ENCODE measurements at places on chromosomes 13 and 19. TPM values are rescaled to one million over a fixed set of nuclear protein-coding genes. Genes with fewer than 3 reads are reported as not detected.

DNA sequence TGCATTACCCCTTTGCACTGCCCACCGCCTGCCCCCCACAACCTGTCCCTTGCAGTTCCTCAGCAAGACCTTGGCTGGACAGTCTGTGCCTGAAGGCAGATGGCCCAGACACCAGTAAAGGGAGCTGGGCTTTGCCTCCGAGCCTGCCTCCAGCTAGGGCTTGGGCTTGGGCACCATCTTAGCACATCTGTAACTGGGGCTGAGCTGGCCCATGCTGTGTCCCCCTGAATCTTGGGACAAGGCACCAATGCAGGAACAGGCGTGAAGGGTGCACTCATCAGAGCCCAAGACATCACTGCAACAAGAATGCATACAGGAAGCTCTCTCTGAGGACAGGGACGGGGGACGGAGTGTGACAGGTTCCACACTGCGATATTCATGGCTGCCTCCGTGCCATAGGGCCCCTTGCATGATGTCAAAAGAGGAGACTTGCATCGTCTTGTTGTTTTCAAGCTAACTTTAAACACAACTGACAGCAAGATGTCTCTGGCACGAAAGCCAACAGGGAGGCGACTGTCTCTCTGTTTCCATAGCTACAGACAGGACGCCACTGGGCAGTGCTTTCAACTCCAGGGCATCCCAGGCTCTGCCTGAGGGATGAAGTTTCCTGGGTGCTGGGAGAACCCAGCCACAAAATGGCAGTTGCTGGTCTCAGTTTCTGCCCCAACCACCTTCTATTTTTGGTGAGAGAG lies 8.7 kb upstream of the CHST8 start:
- DNase-seq: no peak

GRCh38 chr13:24625331-24625731 lies 54.9 kb upstream of the ATP12A start:
- DNase-seq: no peak

GJB6 gene
- total RNA-seq: not detected

DNA sequence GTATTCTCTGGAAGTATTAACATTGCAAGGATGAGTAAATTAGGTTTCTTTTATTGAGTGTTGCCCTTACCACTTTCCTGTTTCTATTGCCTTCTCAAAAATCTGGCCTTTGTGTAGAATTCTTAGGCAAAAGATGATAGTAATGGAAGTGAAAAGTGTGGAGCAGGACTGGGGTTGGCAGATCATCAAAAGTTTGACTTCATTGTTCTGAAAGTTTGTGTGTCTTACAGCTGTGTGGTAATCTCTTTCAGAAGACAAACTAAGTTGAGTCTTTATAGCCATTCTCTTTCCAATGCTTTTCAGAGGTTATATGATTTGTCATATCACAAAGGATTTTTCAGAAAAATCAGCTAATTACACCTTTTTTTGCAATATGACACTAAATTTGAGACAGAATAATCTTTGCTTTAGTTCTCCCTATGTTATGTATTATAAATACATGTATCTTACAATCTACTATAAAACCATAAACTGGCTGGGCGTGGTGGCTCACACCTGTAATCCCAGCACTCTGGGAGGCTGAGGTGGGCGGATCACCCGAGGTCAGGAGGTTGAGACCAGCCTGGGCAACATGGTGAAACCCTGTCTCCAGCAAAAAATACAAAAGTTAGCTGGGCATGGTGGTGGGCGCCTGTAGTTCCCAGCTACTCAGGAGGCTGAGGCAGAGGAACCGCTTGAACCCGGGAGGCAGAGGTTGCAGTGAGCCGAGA lies 8.7 kb upstream of the KCNRG start:
- DNase-seq: no peak

CGB8 gene
- not detected for total RNA-seq

THSD1 gene
- total RNA-seq: 41.3 TPM

DNA sequence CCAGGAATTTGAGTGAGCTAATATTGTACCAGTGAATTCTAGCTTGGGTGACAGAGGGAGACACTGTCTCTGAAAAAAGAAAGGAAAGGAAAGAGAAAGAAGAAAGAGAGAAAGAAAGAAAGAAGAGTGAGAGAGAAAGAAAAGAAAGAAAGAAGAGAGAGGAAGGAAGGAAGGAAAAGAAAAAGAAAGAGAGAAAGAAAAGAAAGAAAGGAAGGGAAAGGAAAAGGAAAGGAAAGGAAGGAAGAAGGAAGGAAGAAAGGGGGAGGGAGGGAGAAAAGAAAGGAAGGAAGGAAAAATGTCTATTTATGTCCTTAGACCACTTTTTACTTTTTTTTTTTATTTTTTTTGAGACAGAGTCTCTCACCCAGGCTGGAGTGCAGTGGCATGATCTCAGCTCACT lies 5.4 kb upstream of the ZNF491 start:
- no peak for DNase-seq

DNA sequence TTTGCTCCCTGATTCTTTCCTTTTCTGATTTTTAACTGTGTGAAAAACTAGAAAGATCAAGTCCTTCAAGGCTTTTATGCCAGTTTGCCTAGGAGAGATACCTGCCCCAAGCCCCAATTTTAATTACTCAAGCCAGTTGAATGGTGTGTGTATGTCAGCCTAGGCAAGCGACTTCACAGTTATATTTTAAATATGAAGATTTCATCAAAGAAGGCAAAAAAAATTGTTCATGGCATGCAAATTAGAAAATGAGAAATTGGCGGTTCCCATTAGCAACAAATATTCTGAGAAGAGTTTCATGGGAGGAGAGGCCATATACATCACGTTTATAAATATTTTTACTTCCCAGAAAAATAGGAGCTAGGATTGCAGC lies 167.6 kb downstream of the SLC7A1 start:
- DNase-seq: no peak

CHAF1A gene
- total RNA-seq: 8.7 TPM

DNA sequence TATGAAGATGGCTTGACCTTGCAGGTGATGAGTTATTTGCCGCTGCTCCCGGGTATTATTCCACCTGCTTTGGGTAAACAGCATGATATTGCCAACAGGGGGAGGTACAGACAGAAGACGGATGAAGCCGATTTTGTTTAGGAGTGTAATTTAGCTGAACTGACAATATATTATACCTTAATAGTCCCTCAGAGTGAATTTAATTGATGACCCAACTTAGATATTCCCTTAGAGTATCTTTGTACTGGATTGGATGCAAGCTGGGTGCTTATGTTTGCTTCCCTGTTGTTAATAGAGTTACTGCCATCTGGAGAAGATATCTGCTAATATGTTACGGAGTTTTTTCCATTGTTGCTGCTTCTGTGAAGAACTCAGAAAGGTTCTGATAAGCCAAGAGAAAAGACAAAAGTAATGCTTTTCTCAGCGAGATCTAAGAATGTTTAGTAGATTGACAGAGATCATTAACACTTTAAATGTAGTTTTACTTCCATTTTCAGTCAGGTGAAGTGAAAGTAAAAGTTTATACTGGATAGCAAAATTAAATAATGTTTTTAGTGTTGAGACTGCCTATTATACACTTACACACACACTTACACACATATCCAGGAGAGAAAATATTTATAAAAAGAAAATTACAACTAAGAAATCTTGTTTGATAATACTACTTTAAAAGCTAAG lies 2220.8 kb upstream of the PCDH20 start:
- no peak for DNase-seq

FLT3LG gene
- total RNA-seq: 1.9 TPM

FOSB gene
- total RNA-seq: 1.3 TPM

DNA sequence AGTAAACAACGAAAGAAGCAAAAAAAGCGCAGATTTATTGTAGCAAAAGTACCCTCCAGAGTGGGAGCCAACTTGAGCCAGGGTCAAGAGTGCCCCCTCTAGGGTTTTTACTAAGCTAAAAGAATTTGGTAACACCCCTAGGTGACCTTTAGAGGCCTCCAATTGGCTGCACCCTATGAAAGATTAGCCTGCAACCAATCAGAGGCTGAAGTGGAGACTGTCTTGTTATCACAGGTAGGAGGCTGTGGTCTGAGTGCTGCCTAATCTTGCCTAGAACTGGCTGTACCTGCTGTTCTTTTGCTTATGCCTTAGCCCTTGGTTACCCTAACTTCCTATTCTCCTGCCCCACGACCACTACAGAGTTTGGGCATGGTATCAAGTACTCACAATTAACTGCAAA lies 38.3 kb downstream of the ANKRD10 start:
- DNase-seq: no peak

RNF126 gene
- total RNA-seq: 18.9 TPM

DNA sequence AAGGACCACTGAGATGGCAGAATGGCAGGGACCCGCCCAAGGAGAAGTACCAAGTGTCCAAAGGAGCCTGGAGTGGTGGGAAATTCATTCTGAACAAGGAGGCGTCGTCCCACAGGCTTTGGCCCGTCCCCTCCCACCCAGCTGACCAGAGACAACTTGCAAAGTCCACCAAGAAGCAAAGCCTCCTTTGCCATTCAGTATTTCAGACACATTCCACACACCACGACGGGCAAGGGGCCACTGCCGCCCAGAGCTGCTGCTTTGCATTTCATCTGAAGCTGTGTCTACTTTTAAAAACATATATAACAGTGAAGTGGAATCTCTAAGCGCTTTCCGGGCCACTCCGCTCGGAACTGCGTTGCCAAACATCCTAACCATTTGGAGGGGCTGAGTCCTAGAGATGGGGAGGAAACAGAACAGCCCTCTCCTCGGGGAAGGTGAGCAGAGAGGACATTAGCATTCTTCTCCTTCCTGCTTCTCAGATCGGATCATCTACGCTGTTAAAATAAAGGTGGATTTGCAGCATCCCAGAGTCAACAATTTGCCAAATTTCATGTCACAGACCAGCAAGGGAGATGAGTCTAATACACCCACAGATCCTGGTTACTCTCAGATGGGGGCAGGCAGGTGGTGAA lies 89.0 kb upstream of the ZNF507 start:
- DNase-seq: no peak

DNA sequence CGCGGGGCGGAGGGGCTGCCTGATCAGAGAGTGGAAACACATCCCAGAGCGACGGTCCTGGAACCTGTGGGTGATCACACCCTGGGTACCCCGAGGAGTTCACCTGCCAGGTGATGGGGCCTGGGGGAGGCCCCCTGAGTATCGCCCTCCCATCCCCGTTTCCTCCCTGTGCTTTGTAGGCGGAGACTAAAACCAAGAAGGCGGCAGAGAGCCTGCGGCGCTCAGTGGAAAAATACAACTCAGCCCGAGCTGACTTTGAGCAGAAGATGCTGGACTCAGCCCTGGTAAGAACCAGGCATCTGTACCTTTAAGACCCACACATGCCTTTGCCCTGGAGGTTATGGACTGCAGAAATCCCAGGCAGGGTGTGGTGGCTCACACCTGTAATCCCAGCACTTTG lies 19.3 kb downstream of the FCHO1 start:
- DNase-seq: no peak

DNA sequence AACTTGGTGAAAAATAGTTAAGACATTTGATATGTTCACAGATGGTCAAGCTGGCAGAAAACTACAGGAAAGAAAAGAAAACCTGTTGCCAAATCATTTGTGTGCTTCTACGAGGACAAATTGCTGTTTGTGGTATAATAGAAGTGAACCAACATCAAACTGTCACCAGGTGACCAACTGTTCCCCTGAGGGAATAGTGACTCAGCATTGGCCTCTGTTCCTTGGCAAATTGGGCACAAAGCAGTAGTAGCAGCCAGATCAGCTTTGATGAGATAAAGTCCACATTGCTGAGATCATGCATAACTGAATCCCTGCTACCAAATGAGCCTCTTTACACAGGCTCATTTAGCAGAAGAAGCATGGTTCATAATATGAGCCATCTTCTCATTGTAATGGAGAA lies 103.5 kb downstream of the POSTN start:
- no peak for DNase-seq

ALKBH6 gene
- total RNA-seq: 8.7 TPM

DNA sequence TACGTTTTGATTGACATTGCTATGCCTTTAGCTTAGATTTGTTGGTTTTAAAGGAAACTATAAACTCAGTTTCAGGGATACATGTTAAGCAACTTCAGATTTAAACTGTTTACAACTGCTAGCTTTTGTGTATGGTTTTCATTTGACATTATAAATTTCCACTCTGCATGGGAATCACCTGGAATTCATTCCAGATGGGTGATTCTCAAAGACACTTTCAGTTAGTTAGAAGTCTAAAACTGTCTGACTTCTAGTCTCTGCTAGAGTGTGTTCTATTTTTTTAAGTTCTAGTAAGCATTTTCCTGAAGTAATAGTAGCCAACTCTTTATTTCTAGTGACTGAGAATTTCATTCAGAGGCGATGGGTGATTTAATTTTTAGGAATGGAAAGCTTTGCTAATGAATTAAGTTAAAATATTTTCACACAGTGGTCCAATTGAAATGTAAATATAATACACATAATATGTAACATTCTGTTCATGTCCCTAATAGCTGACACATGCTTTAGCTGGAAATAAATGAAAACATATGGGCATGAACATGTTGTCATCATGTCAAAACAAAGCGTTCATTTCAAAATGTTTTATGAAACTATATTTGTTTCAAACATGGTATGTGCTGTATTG lies 58.3 kb upstream of the CSNK1A1L start:
- DNase-seq: no peak

DNA sequence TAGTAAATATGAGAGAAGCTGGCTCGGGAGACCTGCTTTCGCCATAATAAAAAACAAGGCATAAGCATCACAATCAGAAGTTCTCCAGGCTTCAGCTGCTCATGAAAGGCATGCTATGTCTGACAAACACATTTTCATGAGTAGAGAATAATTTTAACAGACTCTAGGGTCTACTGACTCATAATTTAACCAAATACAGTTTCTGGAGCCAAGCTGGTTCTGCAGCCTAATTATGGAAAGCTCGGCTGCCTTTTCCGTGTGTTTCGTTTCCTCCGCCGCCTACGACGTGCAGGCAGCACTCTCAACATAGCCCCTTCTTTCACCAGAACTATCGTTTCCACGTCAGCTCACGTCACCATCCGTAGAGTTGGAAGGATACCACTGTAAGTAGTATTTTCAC lies 5.7 kb downstream of the MCF2L start:
- DNase-seq: no peak

DNA sequence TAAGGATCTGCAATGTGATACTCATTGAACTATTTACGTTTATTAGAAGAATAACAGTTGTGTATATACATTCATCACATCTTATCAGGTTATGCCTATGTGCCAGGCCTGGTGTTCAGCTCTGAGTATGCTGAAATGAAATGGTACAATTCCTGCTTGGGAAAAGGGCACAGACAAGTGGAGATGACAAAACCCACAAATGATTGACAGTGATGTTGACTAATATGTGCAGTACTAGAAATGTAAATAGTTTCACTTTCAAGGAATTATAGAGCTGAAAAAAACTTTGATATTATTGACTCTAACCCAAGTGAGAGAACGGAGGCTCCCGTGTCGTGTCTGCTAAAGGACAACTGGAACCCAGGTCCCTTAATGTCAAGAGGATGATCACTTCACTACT lies 386.8 kb upstream of the DACH1 start:
- DNase-seq: no peak

GRCh38 chr13:39767791-39768517 lies 112.5 kb downstream of the COG6 start:
- DNase-seq: no peak

DACT3 gene
- total RNA-seq: under 0.01 TPM

DNA sequence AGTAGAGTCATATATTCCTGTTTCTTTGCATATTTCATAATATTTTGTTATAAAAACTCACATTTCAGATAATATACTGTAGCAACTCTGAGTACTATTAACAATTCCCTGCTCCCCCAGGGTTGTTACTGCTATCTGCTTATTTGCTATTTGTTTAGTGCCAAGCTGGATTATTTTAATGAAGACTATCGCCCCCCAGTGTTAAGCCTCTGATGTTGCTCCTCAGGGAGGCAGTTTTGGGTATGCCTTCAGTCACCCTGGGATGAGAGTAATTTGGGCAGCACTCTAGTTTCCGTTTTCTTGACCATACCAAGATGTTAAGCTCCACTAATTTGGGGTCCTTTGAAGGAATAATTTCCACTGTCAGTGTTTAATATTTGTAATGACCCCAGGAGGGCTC lies 46.0 kb downstream of the MICU2 start:
- DNase-seq: no peak

Data from dermis microvascular lymphatic vessel endothelial cell (primary cell).